ENCODE measurements at places on chromosomes 13 and 19. TPM values are rescaled to one million over a fixed set of nuclear protein-coding genes. Genes with fewer than 3 reads are reported as not detected.

GRCh38 chr19:52331757-52332156 lies 4.3 kb upstream of the ZNF610 start:
- no peak for DNase-seq

DNA sequence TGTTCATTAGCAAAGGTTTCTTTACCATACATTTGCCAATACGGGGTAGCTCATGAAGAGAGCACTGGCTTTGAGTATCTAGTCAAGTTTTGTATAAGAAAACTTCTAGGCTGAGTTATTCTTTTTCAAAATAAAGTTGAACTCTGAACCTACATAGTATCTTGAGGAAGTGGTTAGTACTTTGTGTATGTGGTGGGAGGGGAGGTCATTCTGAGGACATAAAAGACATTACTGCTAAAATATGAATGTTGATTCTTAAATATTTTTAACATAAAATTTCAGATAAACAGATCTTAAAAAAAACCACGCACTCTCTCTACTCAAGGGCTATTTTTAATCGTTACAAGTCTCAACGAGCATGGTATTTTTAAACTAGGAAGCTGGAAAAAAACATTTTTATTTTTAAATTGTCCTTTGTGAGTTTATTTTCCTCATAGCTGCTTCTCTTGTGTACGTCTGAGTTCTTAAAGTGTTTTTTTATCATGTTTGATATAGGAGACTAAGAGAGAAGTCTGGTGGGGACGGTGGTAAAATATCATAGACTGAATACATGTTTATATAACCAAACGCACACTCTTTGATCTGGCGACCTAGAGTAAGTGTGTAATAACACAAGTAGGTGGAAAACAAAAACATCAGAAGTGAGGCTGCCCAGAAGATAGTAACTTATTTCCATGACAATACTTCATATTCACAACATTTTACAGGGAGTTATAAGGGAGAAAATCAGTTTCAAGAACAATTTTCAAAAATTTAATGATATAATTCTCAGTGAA lies 118.0 kb upstream of the POSTN start:
- DNase-seq: no peak

DNA sequence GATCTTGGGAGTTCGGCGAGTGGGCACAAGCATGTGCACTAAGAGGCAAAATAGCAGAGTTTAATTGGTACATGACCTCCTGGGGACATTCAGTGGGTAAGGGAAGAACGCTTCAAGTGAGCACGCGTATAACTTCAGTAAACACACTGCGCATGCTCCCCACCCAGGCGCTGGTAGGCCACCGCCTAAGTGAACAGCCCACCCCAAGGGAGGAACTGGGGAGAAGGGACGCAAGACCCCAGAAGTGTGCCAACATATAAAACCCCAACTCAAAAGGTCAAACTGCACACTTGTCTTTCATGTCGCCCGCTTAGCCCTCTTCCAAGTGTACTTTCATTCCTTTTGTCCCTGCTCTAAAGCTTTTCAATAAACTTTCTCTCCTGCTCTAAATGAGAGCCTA lies 10.5 kb upstream of the NTN5 start:
- no peak for DNase-seq

DNA sequence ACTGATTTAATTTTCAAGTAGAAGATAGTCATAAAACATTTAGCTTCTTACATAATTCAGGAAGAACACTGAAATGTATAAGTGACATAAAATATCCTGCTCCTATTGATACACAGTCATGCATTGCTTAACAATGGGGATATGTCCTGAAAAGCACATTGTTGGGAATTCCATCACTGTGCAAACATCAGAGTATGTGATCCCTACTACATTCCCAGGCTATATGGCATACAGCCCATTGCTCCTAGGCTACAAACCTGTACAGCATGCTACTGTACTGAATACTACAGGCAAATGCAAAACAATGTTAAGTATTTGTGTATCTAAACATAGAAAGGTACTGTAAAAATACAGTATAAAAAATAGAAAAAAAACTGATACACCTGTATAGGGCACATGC lies 723.9 kb upstream of the ARGLU1 start:
- no peak for DNase-seq

DNA sequence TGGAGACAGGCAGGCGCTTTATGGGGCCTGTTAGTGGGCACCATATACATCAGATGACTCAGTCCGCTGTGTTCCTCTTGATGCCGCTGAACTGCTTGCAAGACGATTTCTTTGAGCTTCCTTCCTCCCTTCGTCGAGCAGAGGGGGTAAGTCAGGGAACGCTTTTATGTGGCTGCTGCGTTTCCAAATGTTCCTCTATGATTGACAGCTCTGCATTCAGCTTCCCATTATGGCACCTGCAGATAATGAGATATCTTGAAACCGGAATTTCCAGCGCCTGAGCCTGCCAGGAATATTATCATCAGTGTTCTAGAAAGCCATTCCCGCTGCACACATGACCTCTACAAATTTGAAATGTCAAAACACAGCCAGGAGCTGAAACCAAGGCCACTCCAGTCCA lies 257.0 kb downstream of the TSHZ3 start:
- no peak for DNase-seq

- no peak for DNase-seq
Observed at GRCh38 chr19:13765395-13766094, 1.2 kb downstream of the MRI1 start.

DNA sequence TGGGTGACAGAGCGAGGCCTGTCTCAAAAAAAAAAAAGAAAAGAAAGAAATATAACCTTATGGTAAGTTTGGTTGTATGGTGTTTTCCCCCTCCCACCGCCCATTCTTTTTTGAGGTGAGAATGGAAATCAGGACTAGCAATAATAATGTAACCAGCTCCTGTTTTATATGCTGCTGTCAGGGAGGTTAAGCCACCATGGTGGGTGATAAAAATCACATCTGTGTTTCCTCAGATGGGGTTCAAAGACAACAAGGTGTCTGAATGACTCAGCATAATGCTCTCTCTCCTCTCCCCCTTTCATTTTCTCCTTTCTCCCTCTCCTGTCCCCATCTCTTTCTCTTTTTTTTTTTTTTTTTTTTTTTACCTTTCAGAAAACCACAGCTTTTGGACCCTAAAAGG lies 28.3 kb upstream of the GARRE1 start:
- no peak for DNase-seq

Gene DLEU7
- total RNA-seq: not detected

DNA sequence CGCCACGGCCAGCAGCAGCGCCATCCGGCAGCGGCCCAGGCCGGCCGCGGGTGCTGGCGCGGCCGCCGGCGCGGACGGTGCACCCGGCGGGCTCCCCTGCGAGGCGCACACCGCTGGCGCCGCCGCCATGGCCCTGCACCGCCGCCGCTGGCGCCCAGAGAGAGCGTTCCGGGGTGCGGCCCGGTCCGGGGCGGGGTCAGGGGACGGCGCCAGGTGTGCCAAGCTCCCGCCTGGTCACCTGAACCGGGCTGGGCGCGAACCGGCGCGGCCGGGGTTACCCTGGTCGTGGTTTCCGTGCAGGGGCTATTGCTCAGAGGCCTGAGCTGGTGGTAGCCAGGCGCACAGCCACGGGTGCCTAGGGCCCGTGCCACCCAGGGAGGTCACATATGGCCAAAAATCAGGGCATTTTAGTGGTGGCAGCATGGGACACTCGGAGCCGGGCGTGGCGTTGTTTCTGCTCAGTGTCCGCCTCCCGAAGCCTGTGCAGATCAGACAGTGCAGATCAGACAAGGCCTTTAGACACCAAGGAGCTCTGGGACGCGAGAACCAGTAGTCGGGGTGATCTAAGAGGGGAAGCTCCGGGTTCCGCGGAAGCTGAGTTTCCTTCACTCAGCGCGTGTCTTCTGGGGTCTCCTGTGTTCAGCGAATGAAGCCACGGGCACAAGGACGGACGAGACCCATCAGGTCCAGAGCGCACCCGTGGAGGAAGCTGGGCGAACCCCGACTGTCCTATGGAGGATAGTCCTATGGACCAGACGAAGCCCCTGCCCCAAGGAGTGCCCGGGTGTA lies at the start of gene TMEM238:
TMEM238 (minus strand) TSS at position 162 of the 789 bp plus-strand sequence; CDS start at position 129, 33 bp downstream.
- peak; percentile 81 for DNase-seq

Measured in right lobe of liver (tissue), 6 donors.